Epithelial cell of umbilical artery (primary cell): ENCODE measurements at places on chromosomes 7 and 10. TPM values are rescaled to one million over a fixed set of nuclear protein-coding genes. Genes with fewer than 3 reads are reported as not detected.

The IDI2 gene
- total RNA-seq, result not detected in 2 replicates

The PROSER2 gene
- 5.3 and 6.5 TPM in 2 replicates for total RNA-seq

The PRPF18 gene
- 42.6 and 45.4 TPM in 2 replicates for total RNA-seq

The FFAR4 gene
- not detected in 2 replicates for total RNA-seq

The POLR3A gene
- total RNA-seq, result 16.6 and 19.5 TPM in 2 replicates

The CLEC2L gene
- total RNA-seq, result not detected in 2 replicates

The HMX3 gene
- not detected in 2 replicates for total RNA-seq

The PLCE1 gene
- total RNA-seq, result under 0.01 TPM in 2 replicates

The TCERG1L gene
- not detected in 2 replicates for total RNA-seq

The HOXA4 gene
- 0.30 and 0.32 TPM in 2 replicates for total RNA-seq

The H2BK1 gene
- total RNA-seq, result not detected in 2 replicates

The C10orf62 gene
- total RNA-seq, result not detected in 2 replicates

The SLC26A3 gene
- not detected in 2 replicates for total RNA-seq

The AGAP6 gene
- total RNA-seq, result 2.3 and 2.9 TPM in 2 replicates

The AKR1C3 gene
- total RNA-seq, result 27.1 and 47.7 TPM in 2 replicates

The RPS24 gene
- 1,992 and 3,190 TPM in 2 replicates for total RNA-seq

The WDR86 gene
- total RNA-seq, result not detected in 2 replicates

The SPDYE2 gene
- not detected in 2 replicates for total RNA-seq

The SLK gene
- 53.6 and 55.9 TPM in 2 replicates for total RNA-seq

The ICA1 gene
- total RNA-seq, result 27.2 and 40.0 TPM in 2 replicates

The CC2D2B gene
- total RNA-seq, result 0.32 TPM in 1 of 2 replicates, not detected in the other
